Progenitor cell of endocrine pancreas (in vitro differentiated cells): ENCODE measurements at places on chromosomes 11 and 22.

GRCh38 chr11:34910817-34911216 lies 5.4 kb downstream of the APIP start:
- DNase-seq = no peak

DNA sequence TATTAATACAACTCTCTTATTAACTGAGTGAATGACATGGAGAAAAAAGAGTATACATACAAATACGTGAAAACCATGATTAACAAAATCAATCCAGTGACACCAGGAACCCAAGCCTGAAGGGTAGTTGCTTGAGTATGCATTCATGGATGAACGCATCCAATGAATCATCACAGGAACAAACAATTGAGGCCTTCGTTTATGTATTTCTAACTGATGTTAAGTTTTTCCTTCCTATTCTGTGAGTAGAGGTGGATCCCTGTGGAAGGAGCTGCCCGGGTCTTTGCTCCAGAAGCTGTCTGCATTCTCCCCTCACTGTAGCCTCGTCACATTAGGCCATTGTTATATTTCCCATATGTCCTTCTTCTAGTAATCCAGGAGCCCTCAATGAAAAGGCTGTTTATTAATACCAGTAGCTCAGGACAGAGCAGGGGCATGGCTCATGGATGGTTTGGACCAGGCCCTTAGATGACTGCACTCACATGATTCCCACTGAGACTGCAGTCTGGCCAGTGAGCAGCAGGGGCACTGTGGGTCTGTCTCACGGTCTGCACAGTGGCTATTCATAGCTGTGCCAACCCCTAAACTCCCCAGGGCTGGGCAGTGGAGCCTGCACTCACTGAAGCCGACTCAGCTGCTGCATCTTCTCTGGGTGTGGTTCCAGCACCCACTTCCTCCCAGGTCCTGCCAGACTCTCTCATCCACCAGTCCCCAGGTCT lies 128.1 kb upstream of the TOP3B start:
- peak; percentile 46 for DNase-seq

- peak; percentile 72 for DNase-seq
These were observed 1.6 kb upstream of the EHBP1L1 start for GRCh38 chr11:65574109-65574810.

- DNase-seq = no peak
These were observed 10.4 kb downstream of the TMPRSS6 start for GRCh38 chr22:37098976-37099591.

- no peak for DNase-seq
These were observed 750 bp downstream of the XRCC6 start for GRCh38 chr22:41621911-41622179.

DNA sequence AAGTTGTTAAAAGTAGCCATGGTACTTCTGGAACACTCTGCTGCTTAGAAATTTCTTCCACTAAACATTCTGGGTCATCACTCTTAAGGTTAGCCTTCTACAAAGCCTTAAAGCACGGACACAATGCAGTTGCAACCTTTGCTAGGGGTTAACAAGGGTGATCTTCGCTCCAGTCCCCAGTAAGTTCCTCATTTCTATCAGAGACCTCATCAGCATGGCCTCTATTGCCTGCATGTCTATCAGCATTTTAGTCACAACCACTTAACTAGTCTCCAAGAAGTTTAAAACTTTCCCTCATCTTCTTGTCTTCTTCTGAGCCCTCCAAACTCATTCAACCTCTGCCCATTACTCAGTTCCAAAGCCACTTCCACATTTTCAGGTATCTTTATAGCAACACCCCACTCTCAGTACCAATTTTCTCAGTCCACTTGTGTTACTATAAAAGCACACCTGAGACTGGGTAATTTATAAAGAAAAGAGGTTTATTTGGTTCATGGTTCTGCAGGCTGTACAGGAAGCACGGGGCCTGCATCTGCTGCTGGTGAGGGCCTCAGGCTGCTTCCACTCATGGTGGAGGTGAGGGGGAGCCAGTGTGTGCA lies 48.7 kb upstream of the TH start:
- DNase-seq = no peak

GRCh38 chr11:7759010-7759409 lies 37.7 kb downstream of the OR5P2 start:
- no peak for DNase-seq

DNA sequence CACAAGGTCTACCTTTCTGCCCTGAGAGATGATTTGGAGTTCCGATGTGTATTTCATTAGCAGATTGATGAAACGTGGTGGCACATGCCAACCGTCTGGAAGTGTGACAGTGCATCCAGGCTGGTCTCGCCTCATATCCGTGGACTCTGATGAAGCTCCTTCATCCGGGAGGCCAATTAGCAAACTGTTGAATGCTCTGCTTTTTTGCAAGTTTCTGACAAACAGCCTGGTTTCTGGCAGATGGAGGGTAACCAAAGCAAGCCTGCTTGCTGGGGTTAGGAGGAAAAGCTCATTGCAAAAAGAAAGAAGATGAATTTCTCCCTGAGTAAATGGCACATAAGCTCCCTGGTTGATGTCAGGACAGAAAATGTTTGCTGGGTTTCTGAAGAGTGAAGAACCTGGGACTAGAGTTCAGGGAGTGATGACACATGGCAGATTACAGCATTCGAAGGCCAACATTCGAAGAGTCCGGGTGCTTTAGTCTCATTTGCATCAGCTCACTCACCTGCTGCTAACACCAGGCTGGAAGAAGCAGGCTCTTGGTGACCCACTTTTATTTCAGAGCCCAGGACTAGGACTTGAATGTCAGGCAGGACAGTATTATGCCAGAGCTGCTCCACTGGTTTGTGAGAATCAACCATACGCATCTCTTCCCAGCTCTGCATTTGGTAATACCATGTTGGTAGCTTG lies 135.9 kb upstream of the TTC12 start:
- no peak for DNase-seq

DNA sequence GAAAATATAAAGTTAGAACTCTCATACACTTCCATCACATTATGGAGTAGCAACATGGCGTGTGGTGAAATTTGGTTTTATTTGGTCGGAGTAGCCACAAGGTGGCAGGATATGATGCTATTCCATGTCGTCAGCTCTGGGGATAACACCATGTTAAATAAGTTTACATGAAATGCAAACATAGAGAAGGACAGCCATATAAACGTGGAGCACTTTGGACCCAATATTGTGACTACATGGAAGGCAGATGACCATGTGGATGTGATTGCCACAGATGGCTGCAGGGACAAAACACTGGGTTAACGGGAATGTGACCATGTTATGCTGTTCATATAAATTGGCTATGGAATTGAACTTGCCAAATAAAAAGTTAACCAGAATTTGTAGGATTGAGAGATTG lies 21.0 kb downstream of the OR5M11 start:
- DNase-seq = no peak

- peak; percentile 79 for DNase-seq
These were observed 12.0 kb downstream of the BRSK2 start for GRCh38 chr11:1401656-1402221.

DNA sequence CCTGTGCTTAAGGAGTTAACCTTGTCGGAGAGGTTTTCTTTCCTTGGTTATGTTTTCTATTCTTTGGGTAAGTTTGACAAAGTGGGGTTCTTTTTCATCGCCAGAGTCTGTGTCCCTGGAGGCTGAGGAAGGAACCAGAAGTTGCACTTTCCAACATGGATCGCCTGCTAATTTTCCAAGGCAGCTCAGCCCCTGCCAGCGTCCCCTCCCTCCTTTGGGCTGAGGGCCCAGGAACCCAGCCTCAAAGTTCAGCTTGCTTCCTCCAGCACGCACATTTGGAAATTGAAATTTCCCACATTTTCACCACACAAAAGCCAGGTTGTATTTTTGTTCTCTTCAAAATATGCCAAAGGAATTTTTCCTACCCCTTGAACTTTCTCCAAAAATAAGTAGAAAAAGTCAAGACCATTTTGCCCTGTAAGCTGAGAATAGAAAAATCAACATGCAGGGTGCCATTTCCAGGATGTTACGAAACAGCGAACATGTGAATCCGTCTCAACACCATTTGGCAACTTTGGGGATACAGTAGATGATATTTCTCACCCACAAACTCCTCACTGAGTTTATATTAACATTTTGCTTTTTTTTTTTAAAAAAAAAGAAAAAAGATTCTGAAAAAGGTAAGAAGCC lies 343.5 kb downstream of the TENM4 start:
- no peak for DNase-seq

- DNase-seq = no peak
These were observed 730.3 kb downstream of the BRD1 start for GRCh38 chr22:49097171-49097925.

GRCh38 chr11:120209746-120210625 lies 846 bp upstream of the OAF start:
- DNase-seq = no peak

GRCh38 chr22:35381424-35382009 lies 621 bp downstream of the HMOX1 start:
- no peak for DNase-seq

GRCh38 chr11:65425971-65426838 lies 3.6 kb downstream of the NEAT1 start:
- no peak for DNase-seq

DNA sequence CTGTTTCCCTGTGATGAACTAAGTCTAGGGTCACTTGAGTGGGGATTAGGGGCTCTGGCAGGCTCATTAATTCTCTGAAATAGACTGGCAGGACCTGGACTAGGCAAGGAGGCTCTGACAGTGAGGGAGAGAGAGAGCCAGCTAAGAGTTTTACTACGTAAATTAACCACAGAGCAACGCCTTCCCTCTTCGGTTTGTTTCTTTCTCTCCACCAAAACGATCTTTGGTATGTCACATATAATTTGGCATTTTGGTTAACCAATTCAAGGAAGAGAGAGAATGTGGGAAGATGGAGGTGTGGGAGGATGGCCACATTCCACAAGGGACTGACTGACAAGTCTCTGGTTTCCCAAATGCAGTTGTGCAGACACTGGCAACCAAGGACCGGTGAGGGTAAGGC lies 27.9 kb downstream of the ATG16L2 start:
- no peak for DNase-seq

GRCh38 chr11:60978546-60979380 lies 7.3 kb downstream of the CD6 start:
- DNase-seq = no peak

GRCh38 chr11:123338997-123339752 lies 90.9 kb upstream of the GRAMD1B start:
- DNase-seq = no peak

GRCh38 chr11:111044751-111045406 lies 200.6 kb upstream of the POU2AF2 start:
- no peak for DNase-seq

DNA sequence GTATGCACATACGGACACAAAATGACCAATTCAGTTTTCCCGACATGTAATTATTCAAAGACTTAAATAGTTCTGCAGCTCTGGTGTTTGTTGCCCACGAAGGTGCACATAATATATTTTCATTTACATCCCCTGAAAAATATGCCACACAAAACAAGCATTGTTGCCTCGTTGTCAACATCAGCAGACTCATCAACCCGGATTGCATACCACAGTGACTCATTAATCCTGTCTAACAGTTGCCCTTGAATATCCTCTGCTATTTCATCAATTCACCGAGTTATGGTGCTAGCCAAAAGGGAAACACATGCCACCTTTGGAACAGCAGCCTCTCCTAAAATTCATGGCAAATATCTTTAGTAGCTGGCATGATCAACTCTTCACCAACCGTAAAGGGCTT lies 582.2 kb downstream of the LRRC4C start:
- no peak for DNase-seq

DNA sequence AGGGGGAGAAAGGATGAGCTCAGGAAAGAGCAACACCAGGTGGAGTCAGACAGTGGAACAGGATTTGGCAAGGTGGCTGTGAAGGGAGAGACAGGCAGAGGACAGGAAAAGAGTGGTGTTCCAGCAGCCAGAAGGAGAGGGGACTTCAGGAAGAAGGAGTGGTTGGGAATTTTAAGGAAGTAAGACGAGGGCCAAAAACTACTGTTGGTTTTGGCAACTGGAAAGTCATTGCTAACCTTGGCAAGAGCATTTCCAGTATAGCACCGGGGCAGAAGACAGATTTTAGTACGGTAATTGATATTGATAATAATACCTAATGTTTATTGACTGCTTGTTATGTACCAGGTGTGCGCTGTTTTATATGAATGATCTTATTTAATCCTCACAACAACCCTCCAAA lies 15.4 kb upstream of the DDX6 start:
- no peak for DNase-seq

- no peak for DNase-seq
These were observed 45.6 kb downstream of the COMMD9 start for GRCh38 chr11:36243641-36244040.

DNA sequence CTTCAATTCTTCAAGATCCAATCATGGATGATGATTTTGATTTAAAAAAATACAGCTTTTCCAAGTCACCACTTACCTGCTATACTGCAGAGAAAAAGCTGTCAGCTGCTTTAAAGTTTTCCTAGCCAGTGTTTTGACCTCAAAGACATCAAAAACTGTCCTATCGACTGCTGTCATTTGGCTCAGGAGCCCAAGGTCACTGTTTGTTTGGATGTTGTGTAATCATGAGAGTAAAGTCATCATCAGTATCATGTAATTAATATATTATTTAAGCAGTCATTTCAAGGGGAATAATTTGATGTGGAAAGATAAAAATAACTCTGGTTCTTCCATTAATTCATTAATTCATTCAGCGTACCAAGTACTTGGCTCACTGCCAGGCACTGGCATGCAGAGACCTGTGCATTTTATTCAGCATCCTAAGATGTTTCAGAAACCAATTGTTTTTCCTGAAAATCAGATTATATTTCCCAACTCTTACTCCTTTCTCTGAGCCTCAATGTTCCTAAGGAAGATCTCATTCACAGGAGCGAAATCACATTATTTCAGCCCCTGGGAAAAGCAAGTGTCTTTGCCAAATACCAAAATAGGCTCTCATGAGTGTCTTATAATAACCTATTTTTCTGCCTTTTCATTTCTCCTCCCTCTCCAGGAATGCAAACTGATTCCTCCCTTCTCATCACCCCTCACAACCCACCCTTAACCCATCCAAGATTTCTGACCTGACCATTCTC lies 59.9 kb downstream of the SLC1A2 start:
- DNase-seq = no peak

- no peak for DNase-seq
These were observed 77.7 kb downstream of the NAT10 start for GRCh38 chr11:34182921-34183685.

DNA sequence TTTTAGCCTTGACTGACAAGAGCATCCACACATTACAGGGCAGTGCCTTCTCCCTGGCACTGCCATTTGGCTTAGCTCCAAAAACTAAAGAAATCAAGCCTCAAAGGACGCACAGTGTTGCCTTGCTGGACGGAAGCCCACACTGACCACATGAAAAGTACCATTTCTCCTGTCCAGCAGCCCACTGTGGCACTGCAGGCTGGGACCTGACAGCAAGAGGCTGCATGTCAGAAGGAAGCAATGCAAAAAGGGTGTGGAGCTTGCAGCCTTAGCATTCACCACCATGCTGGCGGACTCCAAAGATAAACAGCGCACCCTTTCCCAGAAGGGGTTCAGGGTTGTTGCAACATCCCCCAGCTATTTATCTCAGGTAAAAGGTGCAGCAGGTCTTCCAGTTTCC lies 109.3 kb upstream of the BMAL1 start:
- no peak for DNase-seq
